ENCODE measurements at places on chromosomes 7 and 10.

- DNase-seq = no peak
Observed at GRCh38 chr7:138713191-138713590, 12.0 kb upstream of the SVOPL start.

DNA sequence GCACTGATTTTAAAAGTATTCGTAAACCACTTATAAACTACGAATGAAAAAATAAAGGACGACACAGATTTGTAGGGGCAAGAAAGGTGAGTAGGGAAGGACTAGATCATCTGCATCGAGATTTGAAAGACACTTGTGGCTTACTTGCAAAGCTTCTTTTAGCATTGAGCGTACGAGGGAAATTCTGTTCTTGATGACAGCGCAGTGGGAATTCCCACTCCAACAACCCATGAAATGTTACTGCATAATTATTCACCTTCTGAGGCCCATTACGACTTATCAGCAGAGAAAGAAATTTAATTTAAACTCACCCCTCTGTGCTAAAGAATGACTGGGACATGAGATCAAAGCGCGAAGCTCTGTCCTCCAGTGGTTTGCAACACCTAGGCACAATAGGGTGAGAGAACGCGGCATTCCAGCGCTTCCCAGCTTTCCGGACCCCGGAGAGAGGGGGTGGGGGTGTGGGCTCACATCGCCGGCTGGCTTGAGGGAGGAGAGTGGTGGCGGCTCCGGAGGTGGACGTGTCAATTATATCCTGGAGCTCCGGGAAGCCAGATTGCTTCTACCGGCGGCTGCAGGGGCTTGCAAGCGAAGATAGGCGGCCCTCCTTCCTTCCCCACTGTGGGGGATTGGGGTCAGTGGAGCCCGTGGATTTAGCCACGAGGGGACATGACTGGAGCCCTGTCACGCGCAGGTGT lies 10.3 kb downstream of the SP8 start:
- DNase-seq = no peak

GRCh38 chr10:36455526-36456133 lies 669.8 kb upstream of the ANKRD30A start:
- no peak for DNase-seq

DNA sequence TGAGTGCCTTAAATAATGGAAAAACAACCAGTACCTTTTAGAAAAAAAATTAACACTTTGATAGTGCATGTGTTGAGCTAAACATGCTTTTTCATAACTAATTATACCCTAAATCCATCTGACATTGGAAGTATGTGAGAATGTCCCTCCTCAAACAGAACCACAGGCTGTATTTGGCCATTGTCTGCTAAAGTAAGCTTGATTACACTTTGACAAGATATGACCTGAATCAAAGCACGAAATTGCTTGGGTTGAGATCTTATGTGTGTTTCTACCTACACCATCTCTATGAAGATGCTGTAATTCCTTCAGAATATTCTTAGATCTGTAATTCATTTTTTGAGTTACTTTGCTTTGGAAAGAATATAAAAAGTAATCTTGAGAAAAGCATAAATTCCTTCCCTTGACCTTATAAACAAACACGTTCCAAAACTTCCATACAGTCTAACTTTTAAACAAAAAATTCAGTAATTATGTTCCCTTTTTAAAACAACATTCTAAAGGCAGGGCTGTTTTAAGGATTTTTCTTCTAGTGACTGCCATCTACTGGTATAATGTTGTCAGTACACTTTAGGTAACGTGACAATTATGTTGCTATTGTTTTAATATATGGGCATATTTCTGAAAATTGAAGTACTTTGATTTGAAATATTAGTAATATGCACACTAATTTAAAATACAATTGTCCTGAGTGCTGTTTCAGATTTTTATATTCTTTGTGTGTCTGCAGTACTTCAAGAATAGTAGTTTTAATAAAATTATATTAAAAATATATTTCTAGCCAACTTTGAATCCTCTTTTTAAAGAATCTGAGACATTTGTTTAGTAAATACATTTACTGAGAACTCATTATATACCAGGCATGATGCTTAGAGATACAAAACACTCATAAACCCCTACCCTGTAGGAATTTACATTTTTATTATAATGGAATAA lies 20.9 kb downstream of the CD36 start:
- no peak for DNase-seq

GRCh38 chr7:158976468-158976848 lies 120.1 kb downstream of the DYNC2I1 start:
- DNase-seq = no peak

DNA sequence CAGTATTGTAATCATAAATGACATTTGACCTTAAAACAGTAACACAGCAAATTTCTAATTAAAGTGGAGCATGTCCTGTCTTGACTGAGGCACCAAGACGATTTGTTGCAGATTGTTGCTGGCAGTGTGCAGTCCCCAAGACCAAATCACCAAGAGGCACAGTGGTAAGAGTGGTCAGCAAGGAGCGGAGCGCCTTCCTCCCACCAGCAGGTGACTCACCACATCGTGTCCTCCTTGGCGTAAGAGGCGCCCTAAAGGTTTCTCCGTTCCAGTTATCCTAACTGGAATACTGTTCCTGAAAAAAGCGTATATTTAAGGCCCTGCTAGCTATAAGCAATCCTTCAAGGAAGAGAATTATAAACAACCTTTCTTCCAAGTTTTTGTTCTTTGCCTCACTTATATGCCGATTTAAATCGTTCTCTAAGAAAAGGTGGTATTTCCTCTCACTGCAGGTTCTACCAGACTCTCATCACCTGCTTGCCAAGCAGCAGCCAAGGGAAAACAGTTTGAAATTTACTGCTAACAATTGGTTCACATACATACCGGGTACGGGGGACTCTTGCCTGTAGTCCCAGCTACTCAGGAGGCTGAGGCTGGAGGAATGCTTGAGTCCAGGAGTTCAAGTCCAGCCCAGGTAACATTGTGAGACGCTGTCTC lies 10.7 kb upstream of the REPIN1 start:
- DNase-seq = no peak

DNA sequence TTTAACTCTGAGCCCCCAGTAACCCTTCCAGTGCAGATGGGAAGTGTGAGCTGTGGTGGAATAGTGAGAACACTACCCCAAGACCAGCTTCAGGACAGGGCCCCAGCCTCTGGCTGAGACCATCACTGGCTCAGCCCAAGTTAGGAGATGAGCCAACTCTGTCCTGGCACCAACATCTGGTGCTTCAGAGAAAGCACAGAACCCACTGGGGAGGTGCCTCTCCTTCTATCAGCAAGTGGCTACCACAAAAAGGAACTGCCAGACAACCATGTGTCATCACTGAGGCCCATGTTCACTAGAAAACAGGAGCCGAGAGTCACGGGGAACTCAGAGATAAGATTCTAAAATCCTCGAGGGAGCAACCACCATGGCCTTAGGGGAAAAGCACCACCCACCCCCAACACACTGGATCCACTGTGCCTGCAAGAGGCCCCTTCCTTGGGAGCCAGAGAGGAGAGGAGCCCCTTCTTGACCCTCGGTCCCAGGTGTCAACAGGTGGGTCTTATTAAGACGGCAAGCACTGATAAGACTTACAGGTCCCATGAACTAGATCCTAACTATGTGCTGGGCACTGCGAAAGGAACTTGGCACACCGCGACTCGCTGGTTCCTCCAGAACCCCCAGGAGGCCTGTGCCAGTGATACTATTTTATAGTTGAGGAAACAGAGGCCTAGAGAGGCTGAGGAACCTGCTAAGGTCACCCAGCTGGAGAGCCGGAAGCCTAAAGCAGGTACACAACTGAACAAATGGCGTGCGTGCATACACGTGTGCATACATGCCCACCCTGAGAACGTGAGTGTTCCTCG lies 102.7 kb downstream of the FAM53B start:
- DNase-seq = no peak

DNA sequence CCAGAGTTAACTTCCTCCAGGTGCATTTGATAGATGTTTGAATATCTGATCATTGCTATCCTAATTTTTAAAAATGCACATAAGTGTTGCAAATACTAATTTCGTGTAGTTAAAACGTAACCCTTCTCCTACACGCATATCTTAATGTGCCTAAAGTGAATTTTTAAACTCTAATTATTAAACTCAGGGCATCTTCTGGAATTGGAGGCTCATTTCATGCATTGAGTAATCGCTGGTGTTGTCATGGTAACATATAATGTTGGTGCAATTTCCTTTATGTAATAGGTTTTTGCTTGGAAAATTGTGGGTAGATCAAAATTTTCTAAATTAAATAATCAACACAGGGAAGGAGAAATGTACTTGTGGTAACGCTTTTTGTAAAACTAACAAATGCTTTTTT lies 56.2 kb downstream of the ARMC3 start:
- no peak for DNase-seq

- DNase-seq = no peak
Observed at GRCh38 chr10:31594347-31594873, 275.4 kb downstream of the ZEB1 start.

DNA sequence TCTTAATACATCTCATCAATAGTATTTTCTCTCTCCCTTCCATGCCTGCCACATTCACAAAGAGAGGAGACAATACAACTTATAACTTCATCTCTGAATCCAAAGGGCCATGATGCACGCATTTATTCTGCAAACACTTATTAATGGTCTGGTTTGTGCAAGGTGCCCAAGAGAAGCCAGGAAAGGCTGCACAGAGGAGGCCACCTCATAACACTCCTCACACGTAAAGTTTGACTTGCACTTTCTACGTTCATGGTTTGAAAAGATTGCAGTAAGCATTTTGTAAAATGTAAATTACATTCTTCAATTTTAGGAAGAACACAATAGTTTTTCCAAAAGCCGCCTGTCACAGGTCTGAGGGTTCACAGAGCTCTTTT lies 1.2 kb upstream of the PALS2 start:
- DNase-seq = no peak

DNA sequence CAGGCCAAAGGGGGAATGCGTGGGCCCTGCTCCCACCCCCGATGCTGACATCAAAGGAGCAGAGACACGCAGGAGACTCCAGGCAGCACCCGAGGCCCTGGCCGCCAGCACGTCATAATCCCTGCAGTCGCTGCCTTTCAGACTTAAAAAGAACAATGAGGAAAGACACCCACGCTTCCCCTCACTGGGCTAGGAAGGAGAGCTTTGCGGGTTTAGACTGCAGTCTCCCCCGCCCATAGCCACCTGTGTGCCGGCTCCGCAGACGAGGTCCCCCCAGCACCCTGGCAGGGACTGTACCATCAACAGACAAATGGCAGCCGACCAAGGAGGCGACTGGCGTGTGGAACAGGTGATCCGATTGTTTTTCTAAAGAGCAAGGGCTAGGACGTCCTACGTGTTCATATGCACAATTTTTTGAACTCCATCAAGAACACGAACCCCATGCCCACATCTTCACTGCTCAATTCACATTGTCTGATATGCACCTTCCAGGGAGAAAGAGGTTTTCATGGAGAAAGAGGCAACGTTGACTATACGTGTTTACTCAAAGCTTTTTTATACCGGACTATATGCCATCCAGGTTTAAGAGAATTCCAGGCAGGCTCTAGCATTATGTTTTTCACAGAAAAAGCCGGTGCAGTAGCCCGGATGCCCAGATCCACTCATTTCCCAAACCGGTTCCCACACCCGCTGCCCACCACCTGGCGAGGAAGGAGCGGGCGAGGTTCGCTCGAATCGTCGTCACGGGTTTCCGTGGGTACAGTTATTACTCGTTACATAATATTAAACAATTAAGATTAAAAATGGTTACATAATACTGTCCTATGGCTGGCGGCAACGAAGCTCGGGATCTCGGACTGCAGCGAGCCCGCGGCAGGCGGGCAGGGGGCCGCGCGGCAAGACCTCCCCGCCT lies 1.1 kb downstream of the GRB10 start:
- DNase-seq = no peak

GRCh38 chr10:103276896-103277712 lies at the start of gene INA:
TSS of gene INA (plus strand) at chr10:103277138. CDS start at chr10:103277212, 74 bp downstream.
- no peak for DNase-seq

DNA sequence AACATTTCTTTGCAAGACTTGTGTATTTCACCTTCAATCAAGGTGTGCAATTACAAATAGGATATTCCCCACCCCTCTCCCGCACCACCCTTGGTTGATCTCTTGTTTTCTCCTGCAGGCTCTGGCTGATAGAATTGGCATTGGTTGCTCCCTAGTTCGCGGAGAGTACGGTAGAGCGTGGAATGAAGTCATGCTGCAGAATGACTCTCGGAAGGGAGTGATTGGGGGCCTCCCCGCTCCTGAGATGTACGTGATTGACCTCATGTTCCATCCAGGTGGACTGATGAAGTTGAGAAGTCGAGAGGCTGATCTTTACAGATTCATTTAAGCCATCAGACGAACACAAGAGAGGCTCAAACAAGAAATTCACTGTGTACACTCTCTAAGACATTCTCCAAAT lies 58.2 kb upstream of the MSRB2 start:
- DNase-seq = no peak

DNA sequence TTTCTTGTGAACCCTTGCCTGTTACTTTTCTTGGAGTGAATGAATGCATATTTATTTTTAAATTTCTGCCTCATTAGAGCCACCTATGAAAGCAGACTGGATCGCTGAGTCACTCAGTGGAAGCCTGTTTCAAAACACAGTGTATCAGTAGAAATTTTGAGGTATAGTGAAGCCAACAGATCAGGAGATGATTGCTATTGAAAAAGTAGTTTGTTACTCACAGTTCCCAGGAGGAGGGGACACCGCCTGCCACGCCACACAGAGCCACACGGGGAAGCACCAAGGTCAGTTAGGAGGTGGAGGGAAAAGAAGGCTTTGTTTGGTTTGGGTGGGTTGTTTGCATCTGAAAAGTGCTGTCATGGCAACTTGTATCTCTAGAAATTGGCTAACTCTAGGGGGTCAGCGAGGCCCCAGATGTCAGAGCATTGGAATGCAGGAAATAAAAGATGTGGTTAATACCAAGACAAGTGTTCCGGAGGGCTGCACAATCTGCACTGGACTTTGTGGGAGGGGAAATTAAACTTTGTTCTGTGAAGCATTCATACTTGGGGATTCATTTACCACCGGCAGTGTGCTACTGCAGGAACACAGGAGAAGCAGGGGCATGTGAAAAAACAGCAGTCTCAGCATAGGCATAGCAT lies 106.4 kb upstream of the SDK1 start:
- no peak for DNase-seq
